ENCODE measurements at places on chromosomes 5 and 9. TPM values are rescaled to one million over a fixed set of nuclear protein-coding genes. Genes with fewer than 3 reads are reported as not detected.

Gene PCDHB5
- 1.5 TPM for total RNA-seq

Gene TPRN
- total RNA-seq, result 10.4 TPM

Gene DBH
- total RNA-seq, result not detected

Gene ARID3C
- total RNA-seq, result 0.10 TPM

Gene WDR5
- 67.9 TPM for total RNA-seq

Gene TMEM174
- total RNA-seq, result not detected

Gene ELOVL7
- total RNA-seq, result 15.6 TPM

Gene SOX30
- total RNA-seq, result 0.05 TPM

Gene RASA1
- 26.7 TPM for total RNA-seq

Gene MOB3B
- total RNA-seq, result 6.9 TPM

Gene LCN12
- 1.9 TPM for total RNA-seq

Gene CTSV
- total RNA-seq, result 12.4 TPM

All from A549 treated with DMSO at 1 μM for 4 hours (cell line).